RPMI8226 (cell line): ENCODE measurements at places on chromosomes 2 and 18.
A peak's percentile ranks its signal among the peaks of the same experiment; 100 is the strongest.

- no peak for DNase-seq
These were observed 99.8 kb upstream of the NEUROD1 start for GRCh38 chr2:181780047-181780651.

DNA sequence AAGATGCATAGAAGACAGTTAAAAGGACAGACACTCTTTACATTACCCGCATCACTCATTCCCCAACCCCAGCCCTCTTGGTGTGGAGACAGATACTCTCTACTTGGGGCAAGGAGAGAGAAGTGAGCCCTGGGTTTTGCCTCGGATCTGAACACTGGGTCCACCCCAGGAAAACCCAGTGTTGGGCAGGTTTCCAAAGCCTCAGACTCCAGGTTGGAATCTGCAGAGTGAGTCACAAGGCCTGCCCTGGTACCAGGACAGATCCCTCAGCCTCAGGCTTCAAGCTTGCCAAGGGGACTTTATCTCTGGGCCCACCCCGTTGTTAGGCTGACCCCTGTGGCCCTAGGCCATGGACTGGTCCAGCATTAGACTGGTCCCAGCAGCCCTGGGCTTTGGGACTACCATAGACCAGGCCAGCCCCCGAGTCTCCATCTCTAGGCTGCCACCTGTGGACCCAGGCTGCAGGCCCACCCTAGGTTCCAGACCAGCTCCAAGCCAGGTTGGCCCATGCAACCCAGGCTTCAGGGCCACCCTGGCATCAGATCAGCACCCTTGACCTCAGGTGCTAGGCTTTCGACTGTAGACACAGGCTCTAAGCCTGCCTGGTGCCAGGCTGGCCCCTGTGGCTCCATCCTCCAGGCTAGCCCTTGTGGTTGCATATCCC lies 112.8 kb downstream of the GULP1 start:
- DNase-seq = no peak

DNA sequence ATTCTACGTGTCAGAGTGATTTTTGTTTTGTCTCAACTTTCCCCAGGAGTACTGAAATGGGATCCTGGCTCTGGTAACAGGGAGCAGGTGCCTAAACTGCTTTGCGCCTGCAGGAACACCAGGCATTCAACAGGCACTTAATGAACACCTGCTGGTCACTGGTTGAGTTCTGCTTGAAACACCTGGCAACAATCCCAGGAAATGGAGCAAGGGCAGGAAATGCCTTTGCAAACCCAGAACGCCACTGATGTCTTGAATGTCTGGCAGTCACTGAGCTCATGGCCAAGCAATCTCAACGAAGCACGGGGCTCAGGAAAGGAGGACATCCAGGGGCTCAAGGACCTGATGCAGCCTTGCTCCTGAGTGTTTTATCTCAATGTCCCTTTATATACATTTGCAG lies 360.0 kb upstream of the RAB6C start:
- no peak for DNase-seq

DNA sequence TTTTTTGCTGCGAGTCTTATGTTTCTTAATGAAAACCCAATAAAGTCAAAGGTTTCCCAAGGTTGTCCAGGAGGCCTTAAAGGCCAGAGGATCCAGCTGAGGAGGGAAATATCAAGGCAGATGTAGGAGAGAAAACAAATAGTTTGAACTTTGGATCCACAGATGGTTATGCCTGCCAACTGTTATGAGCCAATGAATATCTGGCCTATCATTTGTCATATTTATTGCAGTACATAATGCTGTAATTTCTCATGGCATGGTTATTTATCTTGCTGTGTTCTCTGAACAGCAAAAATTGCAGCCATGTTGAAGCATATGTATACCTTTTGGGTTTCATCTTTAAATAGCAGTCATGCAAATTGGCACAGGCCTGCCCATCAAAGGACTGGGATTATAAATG lies 38.2 kb upstream of the CAVIN2 start:
- no peak for DNase-seq

DNA sequence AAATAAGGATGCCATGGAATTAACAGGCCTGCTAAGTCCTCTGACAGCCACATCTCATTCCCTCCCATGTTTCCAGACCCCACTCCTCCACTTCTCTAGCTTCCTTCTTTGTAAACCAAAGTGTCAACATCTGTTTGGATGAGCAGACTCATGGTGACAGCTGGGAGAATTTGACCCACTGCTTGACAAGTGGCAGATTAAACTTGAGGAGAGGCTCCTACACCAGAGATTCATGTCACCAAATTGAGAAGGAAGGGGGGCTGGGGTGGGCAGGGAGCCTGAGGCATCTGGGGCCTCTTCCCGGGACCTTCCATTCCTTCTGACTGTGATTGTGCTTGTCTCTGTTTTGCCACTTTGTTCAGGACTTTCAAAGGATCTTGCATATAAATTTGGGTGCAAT lies 41.0 kb upstream of the IGFBP5 start:
- DNase-seq = no peak

DNA sequence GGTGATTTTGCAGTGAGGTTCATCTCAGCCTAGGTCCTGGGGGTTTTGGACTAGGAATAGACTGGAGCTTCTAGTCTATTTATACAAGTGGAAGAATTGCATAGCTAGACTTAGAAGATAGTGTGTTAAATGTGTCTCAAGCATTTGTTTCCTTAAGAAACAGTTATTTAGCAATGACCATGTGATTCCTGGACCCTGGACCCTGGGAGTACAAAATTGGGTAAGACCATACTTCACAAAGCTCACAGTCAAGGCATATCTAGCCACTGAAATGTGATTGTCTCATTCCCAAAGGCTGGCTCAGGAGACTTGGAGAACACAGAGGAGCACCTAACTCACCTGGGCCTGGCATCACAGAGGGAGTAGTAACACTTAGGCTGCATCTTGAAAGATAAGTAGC lies 754.5 kb downstream of the SATB2 start:
- no peak for DNase-seq

GRCh38 chr2:62485761-62486438 lies 20.1 kb downstream of the TMEM17 start:
- no peak for DNase-seq

DNA sequence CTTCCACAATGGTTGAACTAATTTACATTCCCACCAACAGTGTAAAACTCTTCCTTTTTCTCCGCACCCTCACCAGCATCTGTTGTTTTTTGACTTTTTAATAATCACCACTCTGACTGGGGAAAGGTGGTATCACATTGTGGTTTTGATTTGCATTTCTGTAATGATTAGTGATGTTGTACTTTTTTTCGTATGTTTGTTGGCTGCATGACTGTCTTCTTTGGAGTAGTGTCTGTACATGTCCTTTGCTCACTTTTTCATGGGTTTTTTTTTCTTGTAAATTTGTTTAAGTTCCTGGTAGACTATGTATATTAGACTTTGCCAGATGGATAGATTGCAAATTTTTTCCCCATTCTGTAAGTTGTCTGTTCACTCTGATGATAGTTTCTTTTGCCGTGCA lies 574.8 kb downstream of the KCNJ3 start:
- DNase-seq = no peak

DNA sequence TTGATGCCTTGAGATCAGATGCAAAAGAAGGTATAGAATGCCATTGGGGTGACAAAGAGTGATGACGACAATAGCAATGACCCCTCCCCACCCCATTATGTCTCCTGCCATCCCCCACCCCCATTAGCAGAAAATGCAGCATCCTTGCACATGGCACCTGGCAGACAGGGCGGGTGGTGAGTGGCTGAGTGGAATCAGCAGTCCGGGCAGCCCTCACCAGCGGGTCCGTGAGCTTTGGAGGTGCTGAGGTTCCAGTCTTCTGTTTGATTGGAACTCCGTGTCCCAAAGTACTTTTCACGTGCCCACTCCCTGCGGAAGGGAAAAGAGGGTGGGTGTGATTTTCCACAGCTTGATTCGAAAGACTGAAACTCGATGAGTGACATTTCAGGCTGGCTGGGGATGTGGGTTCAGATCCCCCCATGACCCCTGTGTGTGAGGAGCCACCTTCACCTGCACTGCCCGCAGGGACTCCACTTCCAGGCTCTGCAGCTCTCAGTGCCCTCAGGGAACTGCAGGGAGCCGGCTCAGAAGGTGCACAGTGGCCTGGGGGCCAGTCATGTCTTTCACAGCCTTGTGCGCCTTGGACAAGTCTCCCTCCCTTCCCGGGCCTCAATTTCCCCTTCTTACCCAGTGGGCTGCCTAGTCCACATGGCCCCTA lies 130.9 kb downstream of the GLI2 start:
- DNase-seq = no peak

- no peak for DNase-seq
These were observed 1646.8 kb upstream of the TMEFF2 start for GRCh38 chr2:193841384-193842150.

DNA sequence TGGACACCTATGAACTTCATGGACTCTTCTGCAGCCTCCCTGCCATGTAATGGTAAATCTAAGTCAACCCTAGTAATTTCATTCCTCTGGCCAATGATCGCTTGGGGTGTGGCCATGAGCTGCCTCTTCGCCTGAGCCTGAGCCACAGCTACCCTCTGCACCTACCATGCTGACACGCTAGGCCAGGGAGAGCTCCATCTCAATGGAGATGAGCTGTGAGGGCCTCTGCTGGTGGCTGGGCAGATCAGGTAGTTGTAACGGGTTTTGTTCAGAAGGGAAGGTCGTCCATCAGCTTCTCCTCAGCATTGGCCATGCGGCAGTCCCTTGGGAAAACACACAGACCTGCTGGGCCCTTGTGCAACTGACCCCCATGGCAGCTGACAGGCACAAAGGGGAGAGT lies 24.4 kb downstream of the MPHOSPH10 start:
- DNase-seq = peak; percentile 77

GRCh38 chr18:44699572-44700261 lies 19.0 kb downstream of the SETBP1 start:
- DNase-seq = peak; percentile 70

DNA sequence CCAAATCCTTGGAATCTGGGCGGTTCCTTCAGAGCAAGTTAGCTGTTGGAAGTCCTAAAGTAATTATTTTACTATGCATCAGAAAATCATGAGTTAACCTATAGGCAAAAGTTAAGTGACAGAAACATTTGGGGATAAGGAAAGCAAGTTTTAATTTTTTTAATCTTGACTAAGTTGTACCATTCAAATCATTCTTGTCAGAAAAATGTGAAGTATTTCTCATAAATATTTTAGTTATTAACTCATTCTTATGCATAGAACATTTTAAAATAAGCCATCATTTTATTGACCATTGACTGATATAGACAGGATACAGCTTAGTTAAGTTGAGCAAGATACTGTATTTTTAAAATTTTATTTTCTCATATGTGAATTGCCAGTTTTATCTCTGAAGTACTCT lies 98.2 kb upstream of the FOSL2 start:
- DNase-seq = no peak

- DNase-seq = no peak
These were observed 676 bp upstream of the AGPS start for GRCh38 chr2:177391822-177392372.

DNA sequence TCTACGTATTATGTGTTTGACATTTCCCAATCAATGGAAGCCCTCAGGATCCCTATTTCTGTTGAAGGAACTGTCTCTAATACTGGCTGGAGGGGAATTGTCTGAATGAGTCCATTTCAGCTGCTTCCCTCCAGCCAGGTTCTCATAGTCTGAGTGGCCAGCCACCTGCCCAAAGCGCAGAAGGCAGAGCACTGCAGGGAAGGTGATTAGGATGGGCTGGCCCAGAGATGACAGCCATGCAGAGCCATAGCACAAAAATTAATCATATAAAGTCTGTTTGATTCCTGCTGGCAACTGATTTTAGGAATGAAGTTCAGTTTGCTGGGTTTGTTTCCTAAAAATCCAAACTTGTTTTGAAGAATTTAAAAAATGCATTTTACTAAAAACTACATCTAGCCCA lies 327.1 kb downstream of the ETAA1 start:
- no peak for DNase-seq
